Esophagus squamous epithelium (tissue), 5 donors: ENCODE measurements at places on chromosomes 2 and 18.

DNA sequence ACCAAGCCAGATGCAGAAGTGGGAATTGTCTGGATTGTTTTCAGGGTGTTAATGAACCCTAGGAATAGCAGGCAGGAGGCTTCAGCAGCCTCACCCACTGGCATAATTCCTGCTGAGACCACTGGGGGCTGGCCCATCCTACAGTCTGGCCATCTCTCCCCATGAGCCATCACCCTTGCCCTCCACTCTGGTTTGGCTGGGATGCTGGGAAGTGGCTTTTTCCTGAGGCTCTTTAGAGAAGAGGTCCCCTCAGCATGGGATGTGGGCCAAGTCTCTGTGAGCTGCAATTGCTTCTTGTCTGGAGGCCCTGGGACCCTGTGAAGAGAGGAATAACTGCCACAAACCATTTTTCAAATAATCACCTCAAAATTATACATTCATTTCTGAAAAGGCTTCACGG, 4.0 kb downstream of the TCF7L1 start:
- DNase-seq = no peak

DNA sequence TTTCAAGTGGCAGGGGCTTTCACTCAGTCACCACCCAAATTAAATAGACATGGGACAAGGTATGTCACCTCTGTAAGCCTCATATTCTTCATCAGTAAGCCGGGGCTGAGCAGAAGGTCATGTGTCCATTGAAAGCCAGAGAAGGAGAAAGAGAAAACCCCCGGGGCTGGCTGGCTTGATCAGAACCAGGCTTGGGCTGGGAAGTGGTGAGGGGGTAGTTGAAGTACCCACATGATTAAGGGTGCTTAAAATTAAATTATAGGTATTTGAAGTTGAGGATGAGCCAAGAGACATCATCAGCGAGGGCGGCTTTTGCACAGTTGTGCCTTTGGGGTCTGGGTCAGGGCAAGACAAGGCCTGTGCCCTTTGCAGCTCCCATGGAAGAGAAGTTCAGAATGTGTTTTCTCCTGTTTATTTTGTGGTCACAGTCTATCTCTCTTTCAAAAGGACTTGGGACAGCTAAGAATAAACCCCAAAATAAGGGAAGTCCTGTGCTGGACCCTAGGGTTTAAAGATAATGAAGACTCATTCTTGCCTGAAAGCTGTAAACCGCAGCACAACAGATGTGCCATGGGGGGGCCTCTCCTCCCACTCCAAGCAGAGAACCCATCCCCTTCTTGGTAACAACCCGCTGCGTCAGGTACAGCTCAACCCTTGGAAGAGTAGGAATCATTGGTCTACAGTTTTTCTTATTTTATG, 10.7 kb downstream of the DBI start:
- DNase-seq = no peak

DNA sequence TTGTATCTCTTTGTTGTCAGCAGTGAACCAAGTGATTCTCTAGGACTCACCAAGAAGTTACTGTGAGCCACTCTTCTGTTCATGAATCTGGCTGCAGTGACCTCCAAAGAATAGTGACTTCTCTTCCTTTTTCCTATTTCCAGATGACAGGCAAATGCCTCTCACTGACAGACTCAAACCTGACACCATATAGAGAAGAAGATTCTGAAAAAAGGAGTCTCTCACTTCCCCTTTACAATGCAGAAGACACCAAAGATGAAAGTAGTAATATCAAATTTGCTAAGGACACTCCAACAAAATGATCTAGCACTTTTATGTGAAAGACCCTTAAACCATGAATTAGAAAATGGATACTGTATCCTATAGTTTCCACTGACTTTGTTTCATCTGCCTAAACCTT, 44.4 kb upstream of the SETBP1 start:
- DNase-seq = no peak

DNA sequence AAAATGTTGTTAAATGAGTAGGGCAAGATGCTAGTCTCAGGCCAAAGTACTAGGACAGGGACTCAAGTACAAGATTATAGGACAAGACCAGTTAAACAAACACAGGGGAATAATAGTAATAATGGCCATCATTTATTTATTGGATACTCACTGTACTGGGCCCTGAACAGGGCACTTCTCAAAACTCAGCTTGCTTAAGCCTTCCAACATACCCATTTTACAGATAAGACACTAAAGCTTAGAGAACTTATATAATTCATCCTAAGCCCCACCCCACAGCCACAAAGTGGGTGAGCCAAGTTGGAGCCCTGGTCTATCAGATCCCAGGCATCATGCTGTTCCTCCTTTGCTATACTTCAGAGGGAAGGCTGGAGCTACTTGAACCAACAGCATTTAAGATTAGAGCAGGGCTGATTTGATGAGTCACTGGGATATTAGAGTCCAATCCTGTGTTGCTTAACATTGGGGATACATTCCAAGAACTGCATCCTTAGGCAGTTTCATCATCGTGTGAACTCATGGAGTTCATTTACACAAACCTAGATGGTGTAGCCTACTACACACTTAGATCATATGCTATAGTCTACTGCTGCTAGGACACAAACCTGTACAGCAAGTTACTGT, 153.6 kb downstream of the MTCL1 start:
- DNase-seq = no peak

GRCh38 chr2:18399601-18400000, 160.9 kb downstream of the RDH14 start:
- no peak for DNase-seq

DNA sequence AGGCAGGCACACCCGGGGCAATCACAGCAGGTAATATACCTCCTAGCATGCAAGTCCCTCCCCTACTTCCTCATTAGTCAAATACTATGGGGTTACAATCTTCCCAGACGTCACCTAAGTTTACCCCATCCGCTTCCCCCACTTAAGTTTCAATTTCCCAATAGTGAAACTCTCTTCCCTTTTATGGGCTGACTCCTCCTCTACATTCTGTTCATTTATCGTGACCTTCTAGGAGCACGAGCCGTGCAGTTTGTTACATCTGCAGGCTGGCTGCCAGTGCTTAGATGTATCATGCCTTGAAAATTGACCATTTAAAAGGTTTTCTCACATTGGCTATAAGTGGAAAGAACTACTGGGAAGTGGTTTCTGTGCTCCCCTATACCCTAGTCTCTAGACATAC, 1357.8 kb upstream of the CRIM1 start:
- DNase-seq = no peak

DNA sequence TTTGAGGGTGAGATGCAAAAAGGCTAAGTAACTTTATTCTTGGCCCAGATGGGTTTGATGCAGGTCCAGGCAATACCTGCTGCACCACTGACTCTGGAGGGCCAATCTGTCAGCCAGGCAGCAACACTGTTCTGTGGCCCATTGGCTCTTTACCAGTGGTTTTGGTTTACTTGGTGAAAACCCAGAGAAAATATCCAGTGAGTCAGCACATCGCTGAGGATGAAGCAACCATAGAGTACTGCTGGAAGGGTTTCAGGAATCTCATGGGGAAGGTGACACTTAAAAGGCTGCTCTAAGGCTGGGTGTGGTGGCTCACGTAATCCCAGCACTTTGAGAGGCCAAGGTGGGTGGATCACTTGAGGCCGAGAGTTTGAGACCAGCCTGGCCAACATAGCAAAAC, 192.5 kb upstream of the FAM98A start:
- DNase-seq = no peak

- no peak for DNase-seq
Observed at GRCh38 chr2:109648041-109648527, 33.9 kb downstream of the SOWAHC start.

DNA sequence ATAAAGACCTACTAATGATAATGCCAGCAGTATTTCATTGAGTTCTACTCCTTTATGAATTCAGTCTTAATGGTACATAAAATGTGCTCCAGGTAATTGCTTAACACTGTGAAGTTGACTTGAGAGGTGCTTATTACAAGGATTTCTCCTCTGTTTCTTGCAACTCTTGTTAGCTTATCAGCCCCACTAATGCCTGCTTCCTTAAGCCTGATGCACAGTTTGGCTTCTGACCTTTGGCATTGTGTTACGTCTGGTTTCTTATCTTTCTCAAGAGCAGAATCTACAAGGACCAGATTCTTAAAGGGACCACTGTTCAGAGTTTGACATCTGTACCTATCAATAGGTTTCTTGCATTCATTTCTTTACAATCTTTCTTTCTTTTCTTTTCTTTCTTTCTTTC, 223.9 kb upstream of the CWC22 start:
- DNase-seq = no peak

DNA sequence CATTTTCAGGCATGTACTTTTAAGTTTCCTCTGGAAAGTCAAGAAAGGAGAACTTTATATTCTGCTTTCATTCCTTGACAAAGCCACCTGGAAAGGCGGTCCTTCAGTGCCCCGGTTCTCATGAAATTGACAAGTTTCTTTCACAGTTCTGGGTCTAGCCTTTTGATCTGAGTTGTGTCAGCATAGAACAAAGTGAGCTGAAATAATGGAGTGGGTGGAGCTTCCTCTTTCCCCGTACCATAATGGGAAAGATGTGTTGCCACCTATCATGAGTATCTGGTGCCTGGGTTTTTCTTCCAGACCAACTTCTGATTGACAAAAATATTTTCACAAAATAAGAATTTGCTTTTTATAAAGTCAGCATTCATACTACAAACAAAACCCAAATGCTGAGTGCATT, 49.3 kb downstream of the PTRHD1 start:
- DNase-seq = no peak
